ENCODE measurements at places on chromosomes 6 and 20.
A peak's percentile ranks its signal among the peaks of the same experiment; 100 is the strongest.

- no peak for DNase-seq
Measured at GRCh38 chr6:89976694-89977020, 82.4 kb downstream of the GJA10 start.

DNA sequence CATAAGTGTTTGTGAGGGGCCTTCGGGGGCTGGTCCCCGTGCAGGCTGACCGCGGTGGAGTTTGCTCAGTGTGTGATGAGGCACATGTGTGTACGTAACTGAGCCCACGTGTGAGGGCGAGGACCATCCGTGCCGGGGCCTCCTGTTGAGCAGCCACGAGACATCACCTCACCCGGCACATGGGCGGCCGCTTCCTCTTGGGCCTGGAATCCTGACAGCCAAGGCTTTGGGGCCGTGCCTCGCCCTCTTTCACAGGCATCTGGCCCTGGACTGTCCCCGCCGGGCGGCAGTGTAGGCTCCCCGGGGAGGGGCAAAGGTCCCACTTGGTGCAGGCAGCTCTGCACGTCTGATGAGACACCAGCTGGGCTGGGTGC lies 202.3 kb downstream of the DLL1 start:
- DNase-seq, result peak; percentile 35

- no peak for DNase-seq
Measured at GRCh38 chr6:12401200-12401599, 111.0 kb downstream of the EDN1 start.

DNA sequence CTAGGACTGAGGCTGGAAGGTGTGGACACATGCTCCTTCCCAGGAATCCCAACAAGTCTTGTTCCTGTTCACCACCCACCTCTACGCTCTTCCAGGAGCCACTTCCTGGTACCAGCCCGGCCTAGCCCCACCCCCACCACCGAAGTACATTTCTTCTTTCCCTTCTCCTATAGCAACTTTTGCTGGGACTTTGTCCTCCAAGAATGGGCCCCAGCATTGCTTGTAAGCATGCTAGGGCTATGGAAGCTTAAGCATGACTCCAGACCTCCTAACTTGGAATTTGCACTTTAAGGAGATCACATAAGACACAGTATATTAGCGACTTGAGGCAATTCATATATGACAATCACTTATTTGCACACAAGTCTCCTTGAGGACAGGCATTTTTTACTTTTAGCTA lies 462.0 kb upstream of the ARID1B start:
- no peak for DNase-seq

DNA sequence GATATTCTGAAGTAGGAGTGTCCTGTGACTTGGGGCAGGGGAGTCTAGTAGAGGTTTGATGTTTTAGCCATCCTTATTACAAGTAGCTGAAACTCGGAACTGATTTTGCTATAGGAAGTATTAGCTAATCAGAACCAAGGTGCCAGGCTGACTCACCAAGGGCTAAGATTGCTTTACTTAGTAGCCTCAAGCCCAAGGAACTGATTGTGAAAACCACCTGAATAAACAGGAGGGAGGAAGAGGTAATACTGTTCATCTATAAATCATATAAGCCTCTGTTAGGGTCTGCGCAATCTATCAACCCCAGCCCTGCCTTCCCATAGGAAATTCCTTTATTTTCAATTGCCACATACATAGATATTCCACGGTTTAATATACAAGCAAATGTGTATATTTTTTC lies 54.4 kb downstream of the GNAS start:
- DNase-seq, result no peak

- no peak for DNase-seq
Measured at GRCh38 chr6:47734831-47735481, 36.6 kb downstream of the ADGRF4 start.

DNA sequence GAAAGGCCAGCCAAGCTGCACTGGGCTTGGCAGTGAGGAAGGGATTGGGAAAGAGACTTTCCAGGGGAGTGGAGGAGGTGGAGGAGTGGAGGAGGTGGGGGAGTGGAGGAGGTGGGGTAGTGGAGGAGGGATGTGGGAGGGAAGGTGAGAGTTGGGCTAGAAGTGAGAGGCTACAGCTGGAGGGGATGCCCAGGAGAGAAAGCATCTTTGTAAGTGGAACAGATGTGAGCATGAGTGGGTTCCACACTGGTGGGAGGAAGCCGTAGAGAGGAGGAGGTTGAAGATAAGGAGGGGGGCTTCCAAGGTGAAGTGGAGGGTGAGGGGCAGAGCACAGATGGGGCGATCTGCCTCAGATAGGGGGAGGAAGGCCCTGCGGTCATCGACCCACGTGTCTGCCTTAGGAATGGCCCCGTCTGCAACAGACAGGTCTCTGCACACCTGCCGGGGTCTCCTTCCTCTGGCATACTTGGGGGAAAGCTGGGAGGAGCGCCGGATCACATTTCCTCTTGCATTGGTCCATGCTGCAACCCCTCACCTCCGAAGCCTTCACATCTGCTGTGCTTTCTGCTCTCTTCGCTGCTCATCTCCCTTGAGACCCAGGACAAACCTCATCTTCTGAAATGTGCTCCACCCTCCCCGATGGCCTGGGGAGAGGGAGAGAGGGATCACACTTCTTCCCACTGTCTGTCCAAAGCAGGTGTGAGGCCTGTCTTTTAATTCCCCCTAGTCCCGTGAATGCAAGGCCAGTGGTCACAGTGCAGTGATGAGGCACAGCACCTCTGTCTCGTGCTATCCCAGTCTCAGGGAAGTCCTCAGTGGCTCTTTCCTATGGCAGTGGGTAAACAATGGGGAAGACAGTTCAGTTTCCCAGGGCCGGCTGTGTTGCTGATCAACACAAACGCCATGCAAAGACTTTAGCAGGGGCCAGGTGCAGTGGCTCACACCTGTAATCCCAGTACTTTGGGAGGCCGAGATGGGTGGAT lies 48.6 kb upstream of the SNX9 start:
- DNase-seq, result no peak

- DNase-seq, result no peak
Measured at GRCh38 chr20:53100476-53100911, 128.3 kb downstream of the TSHZ2 start.

GRCh38 chr6:32785781-32786533 lies 22.6 kb upstream of the HLA-DQB2 start:
- peak; percentile 6 for DNase-seq

GRCh38 chr6:2502096-2502997 lies 248.4 kb downstream of the MYLK4 start:
- DNase-seq, result no peak

- no peak for DNase-seq
Measured at GRCh38 chr20:34925981-34926380, 29.6 kb downstream of the GSS start.

DNA sequence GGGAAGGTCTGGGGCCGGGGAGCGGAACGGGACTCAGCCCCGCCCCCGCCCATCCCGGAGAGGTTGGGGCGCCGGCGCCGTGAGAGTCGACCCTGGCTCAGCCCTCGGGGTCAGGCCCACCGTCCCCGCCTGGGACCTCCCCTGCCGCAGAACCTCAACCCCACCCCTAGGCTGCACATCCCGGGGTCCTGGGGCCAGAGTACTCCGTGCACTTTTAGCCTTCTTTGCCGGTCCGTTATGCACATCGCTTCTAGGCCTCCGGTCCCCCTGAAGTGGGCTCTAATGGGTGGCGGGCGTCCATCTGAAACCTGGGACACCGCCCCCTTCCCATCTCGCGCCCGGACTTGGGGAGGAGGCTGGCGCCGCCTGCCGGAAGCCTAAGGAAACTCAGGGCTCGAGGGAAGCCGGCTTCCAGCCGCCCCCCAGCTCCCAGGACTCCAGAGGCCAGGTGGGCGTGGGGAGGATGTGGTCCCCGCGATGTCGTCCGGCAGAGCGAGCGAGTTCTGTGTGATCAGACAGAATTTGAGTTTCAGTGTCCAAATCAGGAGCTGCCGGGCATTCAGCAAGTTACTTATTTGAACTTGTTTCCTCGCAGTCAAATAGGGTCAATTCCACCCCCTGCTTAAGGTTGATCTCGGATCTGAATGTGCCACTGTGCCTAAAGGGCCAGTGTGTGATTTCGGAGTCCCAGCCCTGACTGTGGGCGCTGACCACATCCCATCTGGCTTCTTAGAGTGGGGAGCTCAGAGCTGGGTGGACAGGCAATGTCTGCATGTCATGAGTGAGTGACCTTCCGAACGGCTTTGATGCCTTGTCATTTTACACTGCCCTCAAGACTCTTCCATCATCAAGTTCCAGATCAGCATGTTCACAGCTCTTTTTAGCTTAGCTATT lies 47.6 kb downstream of the CPXM1 start:
- DNase-seq, result peak; percentile 52

DNA sequence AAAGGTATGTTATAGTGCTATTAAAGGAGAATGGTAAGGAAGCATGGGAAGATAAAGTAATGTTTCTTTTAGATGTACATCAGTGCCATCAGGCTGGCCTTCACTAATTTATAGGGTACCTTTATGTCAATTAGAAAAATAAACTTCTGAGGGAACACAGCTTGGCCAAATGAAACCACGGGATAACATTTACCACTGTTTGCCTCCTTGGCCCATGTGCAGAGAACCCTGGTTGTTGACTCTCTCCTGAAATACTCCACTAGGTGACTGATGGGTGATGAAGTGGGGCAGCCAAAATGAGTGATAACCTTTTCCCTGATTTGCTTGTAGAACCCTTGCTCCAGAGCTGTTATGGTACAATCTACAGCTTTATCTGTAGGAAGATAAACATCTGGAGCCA lies 9.5 kb downstream of the TRIM38 start:
- DNase-seq, result no peak

DNA sequence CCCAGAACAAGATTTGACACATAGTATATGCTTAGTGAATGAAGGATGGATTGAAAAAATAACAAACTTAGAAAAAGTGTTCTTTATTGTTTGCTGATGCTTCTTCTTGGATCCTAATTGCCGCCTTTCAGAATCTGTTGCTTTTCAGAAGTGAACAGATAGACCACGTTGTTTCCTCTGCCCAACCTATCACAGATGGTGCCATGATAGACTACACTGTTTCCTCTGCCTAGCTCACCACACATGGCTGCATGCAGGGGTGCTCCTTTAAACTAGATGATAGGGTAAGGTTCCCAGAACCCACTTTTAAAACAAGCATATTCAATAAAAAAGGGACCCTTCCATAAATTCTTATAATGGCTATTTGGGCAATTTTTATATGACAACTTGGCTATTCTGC lies 4.6 kb upstream of the RGS17 start:
- no peak for DNase-seq

DNA sequence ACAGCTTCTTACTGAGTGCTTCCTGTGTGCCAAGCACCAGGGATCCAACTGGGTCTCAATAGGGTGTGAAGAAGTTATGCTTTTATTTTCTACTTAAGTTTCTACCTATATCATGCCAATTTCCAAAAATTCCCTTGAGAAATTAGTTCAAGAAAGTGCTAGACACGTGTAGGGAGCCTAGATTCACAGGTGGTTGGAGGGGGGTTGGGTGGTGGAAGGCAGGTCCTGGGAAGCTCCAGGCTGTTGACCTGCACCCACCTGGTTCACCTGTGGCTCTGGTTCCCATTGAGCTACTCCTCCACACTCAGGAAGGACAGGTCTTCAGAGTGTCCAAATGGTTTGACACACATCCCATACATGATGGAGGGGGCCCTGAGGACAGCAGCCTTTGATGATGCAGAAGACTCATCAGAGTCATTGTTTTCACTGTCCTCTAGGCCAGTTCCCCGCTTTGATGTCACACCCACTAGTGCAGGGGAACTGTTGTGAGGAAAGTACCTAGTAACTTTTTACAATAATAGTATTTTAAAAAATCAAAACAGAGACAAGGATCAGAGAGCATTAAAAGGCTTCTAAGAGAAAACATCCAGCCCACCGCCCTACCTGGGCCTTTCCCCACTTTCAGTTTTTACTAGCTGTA lies 39.8 kb upstream of the MYL9 start:
- no peak for DNase-seq

DNA sequence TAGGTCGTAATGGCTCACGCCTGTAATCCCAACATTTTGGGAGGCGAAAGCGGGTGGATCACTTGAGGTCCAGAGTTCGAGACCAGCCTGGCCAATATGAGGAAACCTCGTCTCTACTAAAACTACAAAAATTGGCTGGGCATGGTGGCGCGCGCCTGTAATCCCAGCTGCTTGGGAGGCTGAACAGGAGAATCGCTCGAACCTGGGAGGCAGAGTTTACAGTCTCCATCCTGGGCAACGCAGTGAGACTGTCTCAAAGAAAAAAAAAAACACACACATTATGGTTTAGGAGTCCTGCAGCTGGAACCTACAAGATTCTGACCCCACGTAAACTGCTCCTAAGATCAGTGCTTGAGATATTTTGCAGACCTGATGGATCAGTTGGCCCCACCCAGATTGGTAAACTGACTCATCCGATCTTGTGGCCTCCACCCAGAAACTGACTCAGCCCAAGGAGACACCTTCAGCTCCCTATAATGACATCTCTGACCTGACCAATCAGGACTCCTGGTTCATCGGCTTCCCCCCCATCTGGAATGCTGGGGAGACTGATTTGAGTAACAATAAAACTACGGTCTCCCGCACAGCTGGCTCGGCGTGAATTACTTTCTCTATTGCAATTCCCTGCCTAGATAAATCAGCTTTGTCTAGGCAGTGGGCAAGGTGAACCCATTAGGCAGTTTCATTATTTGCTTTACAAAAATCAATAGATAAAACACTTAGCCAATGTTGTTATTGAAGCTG lies 96.2 kb upstream of the BTN3A2 start:
- DNase-seq, result peak; percentile 30

All from activated naive CD8-positive, alpha-beta T cell treated with anti-CD3 and anti-CD28 coated beads for 36 hours (primary cell).